LoVo (cell line): ENCODE measurements at places on chromosomes 12 and 14.

- DNase-seq = no peak
These were observed 195.8 kb downstream of the TRHDE start for GRCh38 chr12:72467985-72468384.

- DNase-seq = no peak
These were observed 77.2 kb upstream of the DYNC1H1 start for GRCh38 chr14:101887219-101887618.

DNA sequence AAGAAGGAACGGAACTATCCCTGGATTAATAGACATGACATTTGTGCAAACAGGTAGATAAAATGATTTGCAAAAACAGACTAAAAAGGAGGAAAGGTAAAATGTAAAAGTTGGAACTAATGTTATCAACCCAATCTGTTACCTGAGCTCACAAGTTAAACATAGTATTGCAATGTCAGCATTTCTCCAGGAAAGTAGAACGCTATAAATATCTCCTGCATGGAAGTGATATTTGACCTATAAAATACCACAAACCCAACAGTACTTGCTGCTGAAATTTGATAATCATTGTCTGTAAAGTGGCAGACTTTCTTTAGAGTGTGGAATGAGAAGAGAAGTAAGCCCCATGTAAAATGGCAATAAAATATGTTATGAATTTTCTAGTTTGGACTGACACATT is 1435.7 kb downstream of the LRFN5 start:
- no peak for DNase-seq

GRCh38 chr14:69605738-69606137 is 5.7 kb upstream of the SUSD6 start:
- no peak for DNase-seq

GRCh38 chr12:106058256-106059182 is 80.2 kb downstream of the NUAK1 start:
- no peak for DNase-seq

GRCh38 chr14:104135904-104136471 is 2.4 kb upstream of the KIF26A start:
- no peak for DNase-seq

GRCh38 chr12:130214686-130215395 is 52.6 kb downstream of the FZD10 start:
- DNase-seq = no peak

GRCh38 chr12:132904718-132905328 is 17.4 kb upstream of the CHFR start:
- no peak for DNase-seq

GRCh38 chr12:51480978-51481377 is 56.3 kb downstream of the SLC4A8 start:
- DNase-seq = no peak

- DNase-seq = no peak
These were observed 85.0 kb upstream of the ANO2 start for GRCh38 chr12:6030081-6030480.

- no peak for DNase-seq
These were observed 7.4 kb upstream of the GAS2L3 start for GRCh38 chr12:100565987-100566545.

- peak; percentile 77 for DNase-seq
These were observed at the start of gene GALNT6 for GRCh38 chr12:51391283-51392123. Gene GALNT6, minus strand, starts transcription at chr12:51391406. Its CDS starts 11,625 bp downstream, at chr12:51379781.

DNA sequence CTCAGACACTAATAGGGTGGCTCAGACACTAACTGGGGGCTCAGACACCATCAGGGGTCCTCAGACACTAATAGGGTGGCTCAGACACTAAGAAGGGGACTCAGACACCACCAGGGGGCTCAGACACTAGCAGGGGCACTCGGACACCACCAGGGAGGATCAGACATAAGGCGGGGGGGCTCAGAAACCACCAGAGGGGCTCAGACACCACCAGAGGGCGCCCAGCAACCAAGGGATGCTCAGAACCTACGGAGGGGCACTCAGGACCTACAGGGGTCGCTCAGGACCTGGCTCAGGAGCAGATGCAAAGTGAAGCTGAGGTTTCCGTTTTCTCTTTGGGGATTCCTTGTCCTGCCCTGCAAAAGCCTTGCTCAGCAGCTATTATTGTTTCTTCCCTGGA is 448.5 kb downstream of the TMEM121 start:
- peak; percentile 2 for DNase-seq

DNA sequence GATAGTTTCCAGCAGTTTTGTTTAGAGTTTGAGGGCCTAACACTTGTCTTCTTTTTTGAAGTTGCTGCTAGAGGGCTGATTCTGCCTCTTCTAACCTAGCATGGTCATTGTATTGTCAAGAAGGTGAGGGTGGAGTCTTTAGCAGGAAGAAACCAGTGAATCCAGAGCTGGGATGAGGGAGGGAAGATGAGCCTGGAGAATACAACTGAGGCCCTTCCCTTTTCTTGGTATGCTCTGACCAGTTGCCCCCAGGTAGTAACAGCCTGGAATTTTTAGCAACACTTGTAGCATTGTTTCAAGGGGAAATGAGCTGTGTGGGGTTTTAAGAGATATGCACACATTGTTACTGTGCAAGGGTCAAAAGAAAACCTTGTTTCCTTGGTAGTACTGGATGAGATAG is 9.0 kb downstream of the FLVCR2 start:
- no peak for DNase-seq

- no peak for DNase-seq
These were observed 1.5 kb upstream of the HOXC13 start for GRCh38 chr12:53937099-53937498.

- DNase-seq = peak; percentile 25
These were observed 60.2 kb upstream of the ACTN1 start for GRCh38 chr14:69039288-69039628.

- DNase-seq = no peak
These were observed 11.4 kb downstream of the MANSC1 start for GRCh38 chr12:12338527-12339168.

GRCh38 chr14:71918955-71919354 is 13.3 kb upstream of the RGS6 start:
- DNase-seq = no peak

DNA sequence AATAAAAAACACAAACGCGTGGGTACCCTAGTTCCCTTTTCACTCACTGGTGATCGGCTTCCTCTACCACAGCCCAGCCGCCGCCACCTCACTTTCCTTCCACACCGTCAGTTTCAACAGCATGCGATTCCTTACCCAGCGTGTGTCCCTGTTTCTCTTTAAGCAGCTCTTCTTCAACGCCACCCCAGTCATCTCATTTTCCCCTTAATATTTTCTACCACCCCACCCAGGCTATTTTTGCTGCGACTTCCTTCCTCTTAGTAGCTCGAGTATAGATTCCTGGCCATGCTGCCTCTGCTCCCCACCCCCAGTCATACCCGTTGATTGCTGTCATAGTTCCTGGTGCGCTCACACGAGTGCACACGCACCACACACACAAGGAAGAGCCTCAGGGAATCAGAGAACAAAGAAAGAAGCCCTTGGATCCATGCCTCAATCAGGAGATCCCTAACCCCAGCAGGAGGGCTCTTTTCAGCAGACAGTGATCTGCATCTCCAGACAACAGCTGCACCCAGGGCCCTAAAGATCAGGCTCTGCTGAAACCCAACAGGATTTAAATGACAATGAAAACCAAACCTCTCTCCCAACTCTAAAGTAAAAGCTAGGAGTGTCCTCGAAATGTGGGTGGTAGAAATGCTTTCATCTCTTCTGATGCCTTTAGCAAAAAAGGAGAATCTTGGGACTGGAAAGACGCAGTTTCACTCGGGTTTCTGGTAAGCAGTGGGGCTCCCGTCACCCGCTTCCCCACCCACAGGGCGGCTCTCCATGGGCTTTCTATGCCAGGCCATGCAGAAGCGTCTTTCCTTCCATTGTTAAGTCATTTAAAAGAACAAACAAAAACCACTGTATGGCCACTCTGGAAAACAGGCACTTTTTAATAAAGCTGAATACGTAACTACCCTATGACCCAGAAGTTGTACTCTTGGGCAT is 23.8 kb downstream of the VPS37B start:
- no peak for DNase-seq

DNA sequence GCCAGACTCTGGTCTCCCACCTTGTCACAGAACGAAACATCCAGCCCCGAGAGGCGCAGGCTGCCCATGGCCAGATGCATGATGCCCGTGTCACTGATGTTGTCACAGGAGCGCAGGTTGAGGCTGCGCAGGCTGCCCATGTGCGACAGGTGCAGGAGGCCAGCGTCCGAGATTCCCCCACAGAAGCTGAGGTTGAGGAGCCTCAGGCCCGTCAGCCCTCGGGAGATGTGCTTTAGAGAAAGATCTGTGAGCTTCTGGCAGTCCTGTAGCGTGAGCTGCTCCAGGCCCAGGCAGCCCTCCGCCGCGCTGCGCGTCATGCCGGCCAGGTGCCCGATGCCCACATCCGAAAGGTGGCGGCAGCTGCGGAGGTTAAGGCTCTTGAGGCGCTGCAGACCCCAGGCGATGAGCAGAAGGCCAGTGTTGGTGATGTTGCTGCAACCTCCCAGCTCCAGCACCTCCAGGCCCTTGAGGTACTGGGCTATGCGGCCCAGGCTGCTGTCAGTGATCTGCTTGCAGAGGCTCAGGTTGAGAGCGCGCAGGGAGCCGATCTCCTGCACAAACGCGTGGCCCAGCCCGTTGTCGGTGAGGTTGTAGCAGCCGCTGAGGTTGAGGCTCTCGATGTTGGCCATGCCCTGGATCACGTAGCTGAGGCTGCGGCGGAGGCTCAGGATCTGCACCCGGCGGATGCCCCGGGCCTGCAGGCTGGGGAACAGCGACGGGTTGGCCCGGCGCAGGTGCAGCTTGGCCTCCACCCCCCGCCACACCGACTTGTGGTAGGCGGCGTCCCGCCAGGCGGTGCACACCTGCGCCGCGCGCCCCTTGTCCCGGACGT is 991 bp downstream of the FBXL14 start:
- DNase-seq = peak; percentile 47

DNA sequence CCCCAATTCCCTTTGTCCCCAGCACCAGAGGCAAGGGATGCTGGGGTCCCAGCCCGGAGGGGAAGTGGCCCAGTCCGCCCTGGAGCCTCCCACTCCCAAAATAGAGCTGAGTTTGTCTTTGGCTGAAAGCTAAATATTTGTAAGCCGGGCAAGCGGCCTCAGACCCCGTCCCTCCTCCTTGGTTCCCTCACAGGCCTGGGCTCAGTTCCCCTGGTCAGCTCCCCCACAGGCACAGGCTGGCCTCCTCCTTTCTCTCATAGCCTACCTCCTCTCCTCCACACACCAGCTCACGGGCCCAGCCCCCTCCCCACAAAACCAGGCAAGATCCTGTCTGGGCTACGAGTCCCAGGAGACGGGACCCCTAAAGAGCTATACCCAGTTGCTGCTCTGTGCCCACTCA is 1.3 kb downstream of the SP7 start:
- no peak for DNase-seq

- DNase-seq = no peak
These were observed 87.7 kb downstream of the GPR135 start for GRCh38 chr14:59377491-59377890.

DNA sequence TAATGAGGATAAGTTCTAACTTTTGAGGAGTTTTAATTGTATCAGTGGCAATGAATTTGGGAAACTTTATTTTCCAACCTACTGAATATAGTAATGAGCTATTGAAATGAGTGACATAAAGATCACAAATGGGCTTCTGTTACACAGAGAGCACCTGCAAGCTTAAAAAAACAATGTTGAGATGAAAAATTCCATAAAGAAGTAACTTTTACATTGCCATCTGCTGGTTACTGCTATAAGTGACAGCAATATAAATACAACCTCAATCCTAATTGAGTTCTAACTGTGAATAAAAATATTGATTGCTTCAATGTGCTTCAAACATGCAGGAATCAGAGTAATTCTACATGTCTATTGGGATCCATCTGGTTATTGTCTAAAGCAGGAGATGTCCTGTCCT is 14.2 kb downstream of the WIF1 start:
- DNase-seq = no peak

DNA sequence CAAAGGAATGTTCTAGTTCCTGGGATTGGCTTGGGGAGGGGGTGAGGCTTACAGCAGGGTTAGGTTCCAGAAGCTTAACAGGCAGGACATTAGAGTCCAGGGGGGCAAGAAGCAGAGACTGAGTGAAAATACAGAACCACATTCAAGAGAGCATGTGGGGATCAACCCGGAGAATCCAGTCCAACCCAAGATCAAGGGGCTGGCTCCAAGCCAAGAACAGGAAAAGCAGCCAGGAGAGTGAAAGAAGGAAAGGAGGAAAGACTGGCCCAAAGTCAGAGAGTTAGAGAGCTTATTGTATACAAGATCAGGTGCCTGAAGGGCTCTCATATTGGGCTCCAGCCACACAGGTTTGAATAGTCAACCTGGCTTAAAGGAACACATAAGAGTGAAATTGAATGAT is 190.3 kb upstream of the CDKN3 start:
- DNase-seq = peak; percentile 66

DNA sequence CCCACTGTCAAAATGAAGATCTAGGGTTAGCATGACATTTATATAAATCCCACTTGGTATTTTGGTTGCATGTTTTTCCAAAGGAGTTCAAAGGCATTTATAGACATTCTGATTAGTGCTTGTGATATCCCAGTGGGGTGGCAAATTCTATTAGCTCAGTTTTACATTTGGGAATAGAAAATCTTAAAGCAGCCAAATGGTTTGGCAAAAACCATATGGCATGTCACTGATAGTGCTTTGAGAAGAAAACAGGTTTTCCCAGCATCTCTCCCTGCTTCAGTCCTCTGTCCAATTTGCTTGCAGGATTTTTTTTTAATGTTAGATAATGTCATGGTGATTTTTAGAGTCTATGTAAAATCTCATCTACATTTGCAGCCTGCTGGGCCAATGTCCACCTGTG is 225.1 kb upstream of the DIO3 start:
- DNase-seq = no peak

- DNase-seq = no peak
These were observed 170.2 kb upstream of the PZP start for GRCh38 chr12:9378430-9378835.

- no peak for DNase-seq
These were observed 43.8 kb upstream of the TSPAN11 start for GRCh38 chr12:30882706-30883105.
